ENCODE measurements at places on chromosomes 3 and 15.

DNA sequence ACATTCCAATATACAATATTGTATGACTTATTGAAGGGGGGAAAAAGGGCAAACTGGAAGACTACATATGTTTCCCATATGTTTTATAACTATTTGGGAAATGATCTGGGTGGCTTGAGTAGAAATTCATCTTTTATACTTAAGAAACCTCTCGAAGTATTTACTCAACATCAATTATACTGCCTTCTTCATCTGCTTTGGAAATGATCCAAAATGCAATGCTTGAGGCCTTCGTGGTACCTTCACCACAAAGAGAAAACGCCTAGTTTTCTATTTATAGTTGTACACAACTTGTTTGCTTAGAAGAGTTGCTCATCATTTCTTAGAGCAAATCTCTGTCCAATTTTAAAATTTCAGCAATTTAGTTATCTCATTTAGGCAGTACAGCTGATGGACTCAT lies 18.8 kb downstream of the ACKR4 start:
- no peak for DNase-seq

DNA sequence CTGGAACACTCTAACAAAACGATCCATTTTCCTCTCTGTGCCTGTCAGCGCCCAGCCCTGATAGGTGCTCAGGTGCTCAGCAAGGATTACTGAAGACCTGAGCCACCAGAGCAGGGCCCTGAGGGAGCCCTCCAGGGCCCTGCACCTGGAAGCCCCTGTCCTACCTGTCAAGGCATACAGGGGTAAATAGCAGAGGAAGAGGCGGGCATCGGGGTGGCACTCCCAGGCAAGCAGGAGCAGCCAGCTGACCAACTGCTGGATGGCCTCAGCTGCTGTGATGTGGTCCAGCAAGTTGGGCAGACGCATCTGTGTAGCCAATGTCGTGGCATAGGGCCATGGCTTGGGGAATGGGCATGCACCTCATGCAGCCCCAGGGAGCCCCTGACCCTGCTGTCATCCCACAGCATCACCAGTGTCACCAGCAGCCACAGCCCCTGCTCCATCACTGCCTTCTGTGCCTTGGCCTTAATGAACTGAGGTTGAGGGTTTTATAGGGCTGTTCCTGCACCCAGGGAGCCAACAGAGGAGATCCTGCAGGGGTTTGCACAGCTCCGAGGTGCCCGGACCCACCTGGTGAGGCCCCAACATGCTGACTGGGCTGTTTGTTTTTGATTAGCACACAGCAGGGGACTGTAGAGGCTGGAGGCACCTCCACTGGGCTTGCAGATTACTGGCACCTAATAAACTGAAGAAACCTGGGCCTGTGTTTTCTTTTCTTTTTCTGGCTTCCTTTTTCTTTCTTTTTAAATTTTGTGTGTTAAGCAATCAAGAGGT lies 7.9 kb upstream of the WDR6 start:
- no peak for DNase-seq

DNA sequence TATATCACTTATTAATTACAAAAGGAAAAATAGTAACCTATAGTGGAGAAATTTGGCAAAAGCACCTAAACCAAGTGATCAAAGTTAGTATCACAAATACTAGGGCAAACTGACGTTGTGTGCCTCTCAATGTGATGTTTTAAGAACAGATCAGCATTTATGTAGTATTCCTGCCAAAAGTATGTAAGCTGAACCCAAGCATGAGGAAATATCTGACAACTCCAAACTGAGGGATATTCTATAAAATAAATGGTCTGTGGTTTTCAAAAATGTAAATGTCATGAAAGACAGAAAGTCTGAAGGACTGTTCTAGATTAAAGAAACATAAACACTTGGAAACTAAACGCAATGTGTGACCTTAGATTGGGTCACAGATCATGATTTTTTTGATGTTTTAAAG lies 34.3 kb upstream of the PIK3CA start:
- DNase-seq: no peak

DNA sequence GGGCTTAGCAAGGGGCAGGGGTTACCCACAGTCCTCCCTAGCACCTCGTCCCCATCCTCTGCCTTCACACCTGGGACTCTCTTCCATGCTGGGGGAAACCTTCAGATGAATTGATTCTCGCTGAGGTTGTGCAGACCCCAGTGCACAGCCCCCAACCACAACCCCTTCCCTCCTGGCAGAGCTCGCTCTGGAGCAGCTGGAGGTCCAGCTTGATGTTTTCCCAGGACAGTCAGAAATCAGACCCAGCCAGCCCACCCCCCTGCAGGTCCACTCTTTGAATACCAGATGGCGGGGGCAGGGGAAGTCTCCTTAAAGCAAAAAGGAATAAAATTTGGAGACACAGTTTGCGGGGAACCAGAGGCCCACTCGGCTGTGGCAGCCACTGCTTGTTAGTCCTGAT lies 234.4 kb downstream of the XXYLT1 start:
- DNase-seq: no peak

- no peak for DNase-seq
These were observed 911 bp downstream of the RFTN1 start for GRCh38 chr3:16512435-16513140.

DNA sequence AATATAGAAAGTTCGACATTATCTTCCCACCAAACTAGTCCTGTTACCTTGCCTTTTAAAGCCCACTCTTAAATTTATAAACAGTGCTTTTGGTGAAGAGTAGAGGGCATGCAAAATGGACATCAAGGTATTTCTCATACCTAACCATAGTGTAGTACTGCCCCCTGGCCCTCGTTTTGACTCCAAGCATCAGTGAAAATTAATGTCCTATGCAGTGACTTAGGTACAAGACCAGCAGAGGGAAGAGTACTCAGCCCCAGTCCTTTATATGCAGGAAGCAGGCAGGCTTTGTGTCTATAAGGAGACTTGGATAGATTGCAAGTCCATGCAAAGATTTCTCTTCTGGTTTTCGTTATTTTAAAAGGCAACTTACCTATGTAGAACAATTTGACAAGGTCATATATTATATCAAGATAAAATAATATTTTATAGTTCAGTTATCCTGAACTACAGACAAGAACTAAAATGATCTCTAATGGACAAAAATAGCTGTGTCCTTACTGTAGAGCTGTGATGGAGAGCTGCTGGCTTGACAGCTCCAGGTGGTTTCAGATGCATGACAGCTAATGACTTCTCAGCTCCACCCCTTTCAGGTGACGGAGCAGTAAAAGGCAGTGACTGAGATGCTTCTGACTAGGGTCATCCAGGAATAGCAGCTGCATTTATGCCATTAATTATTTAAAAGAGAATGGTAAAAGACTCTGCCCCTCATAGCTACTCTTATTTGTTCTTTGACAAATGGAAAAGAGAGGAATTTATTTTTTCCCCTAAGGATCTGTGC lies 646.1 kb downstream of the SQOR start:
- no peak for DNase-seq
